Endothelial cell of umbilical vein (primary cell): ENCODE measurements at places on chromosomes 5 and 9. TPM values are rescaled to one million over a fixed set of nuclear protein-coding genes. Genes with fewer than 3 reads are reported as not detected.

Gene KIF4B
- total RNA-seq = 0.14 and 0.44 TPM in 2 replicates

Gene F2RL2
- total RNA-seq = 10.2 and 19.8 TPM in 2 replicates

Gene PCDHGB4
- total RNA-seq = 4.4 and 6.5 TPM in 2 replicates

Gene PCDHAC2
- total RNA-seq = 0.90 and 1.00 TPM in 2 replicates

Gene SHOC1
- not detected in 2 replicates for total RNA-seq

Gene BTNL8
- total RNA-seq = not detected in 2 replicates

Gene CDX1
- not detected in 2 replicates for total RNA-seq

Gene KCNT1
- total RNA-seq = not detected in 2 replicates
